Stimulated activated CD4-positive, alpha-beta T cell treated with anti-CD3 and anti-CD28 coated beads, Interleukin-2, amount 100 ng/mL, for 48 hours (primary cell): ENCODE measurements at places on chromosomes 11 and 22.
A peak's percentile ranks its signal among the peaks of the same experiment; 100 is the strongest.

GRCh38 chr22:38203090-38203810 is 1.5 kb downstream of the MAFF start:
- no peak for DNase-seq

DNA sequence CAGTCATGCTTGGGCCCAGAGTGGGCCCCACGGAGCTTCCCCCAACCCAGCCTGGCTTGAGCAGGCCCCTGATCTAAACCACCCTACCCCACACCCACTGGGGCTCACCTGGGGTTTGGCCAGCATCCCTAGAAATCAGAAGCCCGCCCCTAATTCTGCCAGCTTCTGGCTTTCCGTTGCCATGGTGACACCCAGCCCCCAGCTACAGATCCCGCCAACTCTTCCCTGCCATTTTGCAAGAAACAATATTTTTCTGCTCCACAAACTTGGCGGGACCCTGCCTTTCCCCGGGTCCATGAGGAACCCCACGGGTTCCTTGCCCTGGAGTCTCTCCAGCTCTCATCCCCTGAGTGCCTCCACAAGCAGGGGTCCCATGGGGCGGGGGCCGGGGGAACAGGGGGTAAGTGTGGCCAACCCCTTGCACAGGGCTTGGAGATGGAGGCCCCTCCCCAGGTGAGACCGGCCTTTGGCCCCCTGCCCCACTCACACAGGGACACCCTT is 90.0 kb downstream of the CDKN1C start:
- no peak for DNase-seq

GRCh38 chr11:73157101-73158010 is 15.2 kb upstream of the FCHSD2 start:
- DNase-seq: no peak

GRCh38 chr11:129270446-129270845 is 78.3 kb upstream of the ARHGAP32 start:
- DNase-seq: no peak

DNA sequence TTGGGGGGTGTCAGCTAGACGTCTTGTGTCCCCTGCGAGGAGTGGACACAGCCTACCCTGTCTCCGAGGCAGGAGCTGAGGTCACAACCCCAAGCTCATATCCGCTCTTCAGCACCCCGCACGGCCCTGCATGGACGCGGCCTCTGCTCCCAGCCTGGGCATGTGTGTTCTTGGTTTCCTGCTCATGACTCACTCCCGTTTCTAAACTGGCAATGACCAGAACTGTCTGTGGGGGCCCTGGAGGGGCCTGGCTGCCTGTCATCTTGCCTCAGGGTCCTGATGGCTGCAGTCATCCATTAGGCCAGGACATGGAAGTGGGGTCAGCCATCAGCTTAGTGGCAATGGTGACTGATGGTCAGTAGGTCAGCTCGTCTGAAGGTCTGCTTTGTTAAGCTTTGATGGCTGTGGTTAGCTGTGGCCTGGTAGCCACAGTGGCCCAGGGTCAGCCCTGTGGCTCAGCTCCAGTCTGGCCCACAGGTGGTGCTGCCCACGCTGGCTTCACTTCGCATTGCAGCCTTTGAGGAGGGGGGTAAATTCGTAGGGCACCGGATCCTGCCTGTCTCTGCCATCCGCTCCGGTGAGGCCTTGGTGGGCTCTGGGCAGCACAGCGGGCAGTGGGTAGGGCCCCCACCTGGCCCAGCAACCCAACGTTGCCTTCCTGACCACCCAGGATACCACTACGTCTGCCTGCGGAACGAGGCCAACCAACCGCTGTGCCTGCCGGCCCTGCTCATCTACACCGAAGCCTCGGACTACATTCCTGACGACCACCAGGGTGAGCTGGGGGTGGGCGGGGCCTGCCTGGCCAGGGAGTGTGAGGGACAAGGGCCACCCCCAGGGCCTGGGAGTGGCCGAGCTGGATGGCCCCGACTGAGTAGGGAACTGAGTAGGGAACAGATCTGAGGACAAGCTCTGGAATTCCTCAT is 12.0 kb downstream of the PLCB3 start:
- no peak for DNase-seq

- no peak for DNase-seq
Measured at GRCh38 chr22:27609451-27609888, 192.1 kb downstream of the MN1 start.

GRCh38 chr11:1929621-1930461 is 10.3 kb downstream of the TNNT3 start:
- no peak for DNase-seq

DNA sequence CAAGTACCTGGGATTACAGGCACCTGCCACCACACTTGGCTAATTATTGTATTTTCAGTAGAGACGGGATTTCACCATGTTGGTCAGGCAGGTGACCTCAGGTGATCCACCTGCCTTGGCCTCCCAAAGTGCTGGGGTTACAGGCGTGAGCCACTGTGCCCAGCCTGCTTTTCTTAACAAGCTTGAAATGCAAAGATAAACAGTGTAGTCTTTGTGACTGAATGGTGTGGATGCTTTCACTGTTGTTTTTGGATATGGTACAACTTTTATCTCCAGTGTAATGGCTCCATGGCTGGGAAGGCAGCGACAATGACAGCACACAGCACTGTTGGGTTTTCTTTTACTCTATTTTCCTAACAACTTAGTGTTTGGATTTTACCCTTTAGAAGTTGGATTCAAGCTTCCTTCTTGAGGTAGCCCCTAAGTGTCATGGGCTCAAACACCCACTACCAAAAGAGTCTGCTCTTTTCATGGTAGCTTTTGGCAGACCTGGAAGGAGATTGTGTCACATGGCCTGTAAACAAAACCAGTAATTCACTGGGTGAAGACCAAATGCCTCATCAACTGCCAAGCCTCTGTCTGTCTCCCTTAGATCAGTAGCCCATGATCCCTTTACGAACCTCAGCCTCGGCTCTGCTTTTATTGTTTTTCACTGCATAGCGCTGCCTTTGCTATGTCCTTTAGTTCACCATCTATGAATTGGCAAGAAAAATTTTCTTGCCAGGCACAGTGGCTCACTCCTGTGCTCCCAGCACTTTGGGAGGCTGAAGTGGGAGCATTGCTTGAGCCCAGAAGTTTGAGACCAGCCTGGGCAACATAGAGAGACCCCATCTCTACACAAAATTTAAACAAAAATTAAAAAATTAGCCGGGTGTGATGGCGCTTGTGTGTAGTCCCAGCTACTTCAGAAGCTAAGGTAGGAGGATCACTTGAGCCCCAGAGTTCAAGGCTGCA is 6.4 kb downstream of the VPS51 start:
- DNase-seq: no peak

DNA sequence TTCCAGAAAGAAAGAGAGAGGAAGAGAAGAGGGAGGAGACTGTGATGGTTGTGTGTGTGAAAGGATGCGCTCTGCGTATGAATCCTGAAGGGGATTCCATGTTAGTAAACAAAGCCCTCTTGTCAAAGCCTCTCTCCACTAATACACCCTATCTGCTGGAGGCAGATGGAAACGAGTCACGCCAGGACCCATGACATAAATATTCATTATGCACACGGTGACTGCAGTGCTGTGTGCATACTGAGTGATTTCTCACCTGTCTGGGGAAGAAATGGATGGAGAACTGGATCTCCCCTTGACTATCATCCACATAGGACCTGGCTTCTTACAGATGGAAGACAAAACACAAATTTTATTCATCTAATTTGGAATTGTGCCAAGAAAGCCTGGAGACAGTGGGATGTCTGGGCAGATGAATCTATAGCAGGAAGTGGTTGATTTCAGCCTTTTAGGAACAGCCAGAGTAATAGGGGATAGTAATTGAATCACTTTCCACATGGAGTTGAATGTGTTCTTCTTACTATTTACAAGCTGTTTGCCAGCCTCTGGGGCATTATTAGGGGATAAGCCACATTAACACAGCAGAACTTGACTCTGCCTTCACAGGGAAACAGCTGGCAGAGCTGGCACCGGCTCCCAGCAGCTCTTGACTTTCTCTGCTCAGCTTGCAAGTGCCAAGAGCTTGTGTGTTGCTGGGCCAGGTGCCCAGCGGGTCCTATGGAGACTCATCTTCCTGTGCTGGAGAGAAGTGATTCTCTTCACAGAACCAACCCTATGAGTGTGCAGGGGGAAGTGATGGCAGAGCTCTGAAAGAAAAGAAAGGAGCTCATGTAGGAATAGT is 9.0 kb downstream of the MTNR1B start:
- DNase-seq: no peak

GRCh38 chr11:105673089-105673488 is 63.2 kb downstream of the GRIA4 start:
- peak; percentile 7 for DNase-seq

DNA sequence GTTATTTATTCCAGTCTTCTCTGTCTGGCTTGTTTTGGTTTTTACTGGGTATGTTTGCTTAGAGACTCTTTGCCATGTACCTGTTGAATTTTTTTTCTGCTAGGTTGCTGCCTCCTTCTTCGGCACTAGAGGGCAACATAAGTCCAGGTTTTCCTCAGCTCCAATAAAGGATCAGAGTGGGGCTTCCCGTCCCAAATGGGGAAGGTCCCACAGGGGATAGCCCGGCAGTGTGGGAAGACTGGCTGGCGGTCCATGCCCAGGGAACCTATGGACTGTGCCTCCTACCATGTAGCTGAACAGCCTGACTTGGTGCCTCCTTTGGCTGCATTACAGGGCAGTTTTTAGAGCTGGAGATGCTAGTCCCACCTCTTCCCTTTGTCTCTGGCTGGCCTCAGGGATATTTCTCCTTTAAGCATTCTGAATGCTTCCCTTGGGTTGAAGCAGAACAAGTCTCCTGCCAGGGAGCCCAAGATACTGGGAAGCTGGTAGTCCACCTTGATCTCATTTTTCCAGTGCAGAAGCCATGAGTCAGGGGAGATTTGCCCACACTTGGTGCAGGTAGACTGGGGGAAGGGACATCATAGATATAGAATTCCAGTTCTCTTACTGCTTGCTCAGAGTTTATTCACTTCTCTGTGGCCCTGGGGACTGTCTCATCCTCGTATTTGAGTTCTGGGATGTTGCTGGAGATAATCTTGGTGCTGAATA is 60.2 kb downstream of the BRD1 start:
- DNase-seq: no peak

- no peak for DNase-seq
Measured at GRCh38 chr11:706957-707816, 1.2 kb downstream of the EPS8L2 start.

GRCh38 chr11:78196661-78197091 is 8.0 kb downstream of the USP35 start:
- DNase-seq: no peak

GRCh38 chr11:32032478-32032877 is 58.4 kb upstream of the RCN1 start:
- no peak for DNase-seq

GRCh38 chr22:37741312-37741795 is 44.5 kb downstream of the TRIOBP start:
- no peak for DNase-seq

GRCh38 chr22:24225044-24225601 is 19.8 kb downstream of the GGT5 start:
- DNase-seq: no peak

- no peak for DNase-seq
Measured at GRCh38 chr11:47234669-47235100, 13.9 kb downstream of the ACP2 start.

DNA sequence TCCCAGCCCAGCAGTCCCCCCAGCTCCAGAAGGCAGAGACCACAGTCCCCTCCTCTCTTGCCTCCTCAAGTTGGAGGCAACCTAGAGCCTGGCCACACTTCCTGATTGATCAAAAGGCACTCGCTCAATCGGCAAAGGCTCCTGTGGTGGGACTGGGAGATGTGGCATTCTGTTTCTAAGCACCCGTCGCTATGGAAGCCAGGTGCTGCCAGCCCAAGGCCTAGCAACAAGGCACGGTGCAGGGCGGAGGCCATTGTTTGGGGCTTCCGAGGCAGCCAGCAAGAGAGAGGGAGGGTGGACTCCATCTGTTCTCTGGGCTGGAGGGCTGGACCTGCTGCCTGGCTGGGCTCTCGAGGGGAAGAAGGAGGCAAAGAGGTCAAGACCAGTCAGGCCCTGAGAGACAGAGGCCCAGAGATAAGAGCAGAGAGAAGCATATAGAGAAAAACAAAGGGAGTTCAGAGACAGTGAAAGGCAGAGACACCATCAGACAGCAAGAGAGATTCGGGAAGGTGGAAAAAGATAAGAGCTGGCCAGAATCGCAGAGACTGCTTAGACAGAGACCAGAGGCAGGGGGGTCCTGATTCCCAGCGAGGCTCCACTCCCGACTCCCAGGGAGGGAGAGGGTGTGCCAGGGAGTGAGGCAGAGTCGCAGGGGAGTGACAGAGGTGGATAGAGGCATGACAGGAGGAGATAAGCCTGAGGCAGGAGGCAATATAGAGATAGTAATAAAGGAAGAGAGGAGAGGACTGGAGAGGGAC is 21.2 kb downstream of the PDE2A start:
- no peak for DNase-seq

GRCh38 chr11:9210224-9210921 is 54.8 kb downstream of the DENND5A start:
- DNase-seq: no peak

DNA sequence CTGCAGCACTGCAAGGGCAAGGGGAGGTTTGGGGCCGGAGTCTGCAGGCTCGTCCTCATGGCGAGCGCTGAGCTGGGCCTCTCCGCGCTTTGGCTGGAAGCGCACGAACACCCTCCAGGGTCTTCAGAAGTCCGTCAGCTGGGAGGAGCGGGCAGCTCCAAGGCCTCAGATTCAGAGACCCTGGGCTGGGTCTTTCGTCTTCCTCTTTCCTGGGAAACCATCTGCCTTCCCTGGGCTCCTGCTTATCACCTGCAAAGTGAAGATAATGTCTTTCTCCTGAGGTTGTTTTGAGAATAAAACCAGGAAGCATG is 525.6 kb downstream of the BRD1 start:
- DNase-seq: no peak

DNA sequence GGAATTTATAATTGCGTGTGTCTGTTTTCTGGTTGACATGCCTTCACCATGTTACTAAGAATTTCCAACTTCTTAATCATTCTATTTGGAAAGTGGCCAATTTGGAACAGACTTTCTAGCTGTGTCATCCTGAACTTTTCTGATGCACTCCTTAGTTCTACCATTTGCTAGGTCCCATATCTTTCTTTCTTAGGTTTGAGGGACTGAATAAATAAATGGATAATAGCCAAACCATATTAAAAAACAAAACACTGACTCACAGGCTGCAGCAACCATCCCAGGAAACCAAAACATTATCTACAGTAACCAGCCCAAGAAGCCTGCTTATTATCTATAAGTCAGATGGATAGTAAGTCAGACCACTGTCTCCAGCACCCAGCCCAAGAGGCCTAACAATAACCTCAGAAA is 57.5 kb upstream of the PLET1 start:
- no peak for DNase-seq

DNA sequence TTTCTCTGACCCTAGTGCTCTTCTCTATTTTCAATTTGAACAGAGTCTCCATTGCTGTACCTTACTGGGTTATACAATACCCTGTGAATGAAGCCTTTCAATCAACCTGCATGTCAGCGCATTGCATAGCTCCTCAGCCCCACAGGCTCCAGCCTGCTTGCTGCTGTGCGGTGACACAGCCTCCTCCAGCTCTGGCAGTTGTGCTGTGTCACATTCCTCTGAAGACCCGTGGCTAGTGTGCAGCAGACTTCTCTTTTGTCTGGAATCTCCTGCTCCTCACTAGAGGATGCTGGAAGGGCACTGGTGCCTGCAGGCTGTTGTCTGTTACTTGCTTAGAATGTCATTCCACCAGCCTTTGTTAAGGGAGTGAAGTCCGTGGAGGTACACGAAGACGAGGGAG is 390.1 kb upstream of the B3GAT1 start:
- DNase-seq: no peak
